ENCODE measurements at places on chromosomes 7 and 10. TPM values are rescaled to one million over a fixed set of nuclear protein-coding genes. Genes with fewer than 3 reads are reported as not detected.

DNA sequence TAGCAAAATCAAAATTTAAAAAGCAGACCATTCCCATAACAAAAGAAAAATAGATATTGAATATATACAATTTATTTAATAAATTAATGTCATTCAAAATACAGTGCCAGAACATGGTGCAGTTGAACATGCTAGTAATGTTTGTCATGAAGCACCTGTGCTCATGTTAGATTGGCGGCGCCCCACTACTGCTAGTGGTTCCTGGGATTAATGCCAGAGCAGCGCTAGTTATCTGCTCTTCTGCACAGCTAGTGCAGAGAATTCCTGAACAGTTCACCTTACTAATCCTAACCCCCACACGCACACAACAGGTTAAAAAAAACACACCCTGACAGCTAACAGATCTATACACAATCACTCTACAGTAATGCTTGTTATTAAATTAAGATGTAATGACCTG lies 23.4 kb downstream of the KBTBD2 start:
- no peak for DNase-seq
- H3K27ac ChIP-seq: no peak overlapping the region
- peaks cover 22% of the 10 kb centered on the region for H3K36me3 ChIP-seq
- peaks cover 9% of the 10 kb centered on the region for H3K4me1 ChIP-seq
- no peak overlapping the region for H3K4me3 ChIP-seq
- H3K27me3 ChIP-seq: no peaks in the 10 kb centered on the region

DNA sequence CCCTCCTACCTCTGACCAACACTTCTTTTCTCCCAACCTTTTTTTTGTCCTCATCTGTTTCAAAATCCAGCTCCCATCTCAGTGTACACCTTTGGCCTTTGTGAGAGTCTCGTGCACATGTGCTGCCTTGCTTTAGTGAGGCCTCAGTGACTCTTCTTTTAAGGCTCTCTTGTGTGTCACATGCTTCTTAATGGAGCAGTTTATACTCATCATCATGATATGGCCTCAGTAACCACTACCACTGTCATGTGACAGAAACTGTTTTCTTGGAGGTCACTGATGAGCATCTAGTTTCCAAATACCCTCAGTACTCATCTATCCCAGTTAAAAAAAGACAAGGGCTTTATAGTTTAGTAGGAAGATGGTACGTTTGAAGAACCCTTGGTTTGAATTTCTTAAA lies 8.1 kb upstream of the ARHGAP22 start:
- no peaks in the 10 kb centered on the region for H3K4me1 ChIP-seq
- H3K27me3 ChIP-seq: no peaks in the 10 kb centered on the region
- no peak overlapping the region for H3K27ac ChIP-seq

DNA sequence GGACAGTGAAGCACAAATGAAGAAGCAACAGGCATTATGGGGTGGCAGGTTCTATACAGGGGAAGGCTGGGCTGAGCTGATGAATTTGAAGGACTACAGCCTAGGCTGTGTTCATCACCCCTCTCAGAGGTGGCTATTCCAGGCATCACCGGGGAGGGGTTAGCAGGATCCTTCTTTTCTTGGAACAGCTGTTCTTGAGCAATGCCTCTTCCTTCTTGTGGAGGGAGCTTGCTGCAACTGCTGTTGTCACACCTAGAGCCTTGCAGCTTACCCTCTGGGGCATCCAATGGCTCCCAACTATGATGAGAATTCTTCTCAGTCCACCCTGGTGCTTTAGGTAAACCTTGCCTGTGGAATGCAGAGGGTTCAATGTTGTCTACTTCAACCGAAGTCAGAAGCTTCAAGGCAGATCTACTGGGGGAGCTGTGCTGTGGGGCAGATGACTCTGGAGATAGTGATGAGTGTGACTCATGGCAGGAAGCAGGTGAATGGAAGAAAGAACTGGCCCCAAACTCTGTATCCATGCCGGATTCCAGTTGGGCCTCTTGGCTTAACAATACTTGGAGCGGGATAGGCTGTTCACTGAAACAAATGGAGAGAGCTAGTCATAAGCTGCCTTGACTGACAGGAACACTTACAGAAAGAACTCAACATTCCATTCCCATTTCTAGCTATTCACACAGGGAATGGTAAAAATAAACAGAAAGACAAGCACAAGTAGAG lies 21.5 kb upstream of the PPP3CB start:
- no peaks in the 10 kb centered on the region for H3K36me3 ChIP-seq
- H3K4me1 ChIP-seq: no peaks in the 10 kb centered on the region
- no peak for DNase-seq
- H3K27ac ChIP-seq: no peak overlapping the region

DNA sequence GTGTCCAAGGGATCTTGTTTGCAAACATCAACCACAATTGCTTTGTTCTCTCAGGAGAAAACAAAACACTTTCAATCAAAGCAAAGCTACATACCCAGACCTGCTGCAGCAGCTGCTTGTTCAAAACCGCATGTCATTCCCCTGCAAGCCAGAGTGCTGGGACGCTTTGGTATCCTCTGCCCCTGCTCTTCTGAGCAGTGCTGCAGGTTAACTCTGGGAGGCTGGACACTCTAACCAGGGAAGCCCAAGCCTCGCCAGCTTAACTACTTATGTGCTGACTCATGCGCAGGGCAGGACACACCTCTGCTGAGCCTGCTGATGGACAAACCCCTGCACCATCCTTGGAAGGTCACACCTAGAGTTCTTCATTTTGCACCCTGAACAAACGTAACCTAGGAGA lies 28.2 kb upstream of the ASAH2 start:
- no peak overlapping the region for H3K27ac ChIP-seq
- H3K4me3 ChIP-seq: no peak overlapping the region
- H3K27me3 ChIP-seq: no peaks in the 10 kb centered on the region
- no peaks in the 10 kb centered on the region for H3K36me3 ChIP-seq
- DNase-seq: no peak

DNA sequence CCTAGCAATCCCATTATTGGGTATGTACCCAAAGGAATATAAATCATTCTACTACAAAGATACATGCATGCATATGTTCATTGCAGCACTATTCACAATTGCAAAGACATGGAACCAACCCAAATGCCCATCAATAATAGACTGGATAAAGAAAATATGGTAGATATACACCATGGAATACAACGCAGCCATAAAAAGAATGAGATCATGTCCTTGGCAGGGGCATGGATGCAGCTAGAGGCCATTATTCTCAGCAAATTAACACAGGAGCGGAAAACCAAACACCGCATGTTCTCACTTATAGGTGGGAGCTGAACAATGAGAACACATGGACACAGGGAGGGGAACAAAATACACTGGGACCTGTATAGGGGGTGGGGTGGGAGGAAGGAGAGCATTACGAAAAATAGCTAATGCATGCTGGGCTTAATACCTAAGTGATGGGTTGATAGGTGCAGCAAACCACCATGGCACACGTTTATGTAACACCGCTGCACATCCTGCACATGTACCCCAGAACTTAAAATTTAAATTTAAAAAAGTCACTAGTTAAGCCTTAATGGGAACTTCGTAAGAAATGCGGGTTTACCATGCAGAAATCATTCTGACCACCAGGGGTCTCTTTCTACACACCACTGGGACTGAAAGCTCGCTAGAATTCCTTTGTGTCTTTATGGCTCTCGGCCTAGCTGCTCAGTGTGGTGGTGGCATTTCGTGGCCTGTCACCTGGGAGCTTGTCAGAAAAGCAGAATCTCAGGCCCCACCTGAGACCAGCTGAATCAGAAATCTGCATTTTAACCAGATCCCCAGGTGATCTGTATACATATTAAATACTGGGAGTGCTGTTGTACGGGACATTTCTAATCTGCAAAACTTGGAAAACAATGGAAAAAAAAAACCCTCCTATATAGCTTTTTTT lies 9.5 kb downstream of the ANKRD1 start:
- H3K27ac ChIP-seq: no peak overlapping the region
- no peaks in the 10 kb centered on the region for H3K27me3 ChIP-seq
- H3K36me3 ChIP-seq: no peaks in the 10 kb centered on the region
- no peak for DNase-seq
- H3K4me3 ChIP-seq: no peak overlapping the region

DNA sequence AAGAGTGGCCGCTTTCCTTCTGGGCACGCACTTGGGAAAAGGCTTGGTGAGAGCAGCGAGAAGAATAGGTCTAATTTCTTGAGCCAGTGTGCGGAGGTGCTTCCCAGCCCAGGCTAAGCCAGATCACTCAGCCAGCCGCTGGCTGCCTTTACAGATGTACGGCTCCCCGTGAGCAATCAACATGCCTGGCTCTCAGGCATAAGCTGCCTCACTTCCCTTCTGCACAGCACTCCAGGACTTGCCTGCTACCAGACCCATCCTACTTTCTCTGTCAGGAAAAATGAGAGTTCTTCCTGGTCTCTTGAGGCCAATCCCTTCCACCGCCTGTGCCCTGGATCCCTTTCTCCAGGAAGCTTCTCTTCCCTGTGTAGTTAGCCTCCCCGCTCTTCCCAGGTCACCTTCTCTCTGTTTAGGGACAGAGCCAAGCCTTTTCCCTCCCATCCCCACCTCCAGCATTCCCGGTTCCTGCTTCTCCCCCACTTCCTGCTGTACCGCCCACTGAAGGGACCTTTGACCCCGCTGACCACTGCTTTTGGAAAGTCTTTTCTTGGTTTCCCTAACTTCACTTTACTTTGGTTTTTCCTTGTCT lies 1.1 kb upstream of the ACTR3C start:
- no peaks in the 10 kb centered on the region for H3K27me3 ChIP-seq
- DNase-seq: no peak
- H3K4me1 ChIP-seq: peaks cover 35% of the 10 kb centered on the region
- peak overlapping the region; percentile 86 for H3K4me3 ChIP-seq

- H3K27me3 ChIP-seq: no peaks in the 10 kb centered on the region
- no peak for DNase-seq
- peaks cover 5% of the 10 kb centered on the region for H3K4me1 ChIP-seq
Measured at GRCh38 chr7:112882511-112882910, 92.3 kb upstream of the TMEM168 start.

- no peaks in the 10 kb centered on the region for H3K4me1 ChIP-seq
- H3K27me3 ChIP-seq: no peaks in the 10 kb centered on the region
- no peak overlapping the region for H3K4me3 ChIP-seq
- no peak overlapping the region for H3K27ac ChIP-seq
- DNase-seq: no peak
- H3K36me3 ChIP-seq: no peaks in the 10 kb centered on the region
Measured at GRCh38 chr7:3453398-3453797, 152.3 kb downstream of the SDK1 start.

DNA sequence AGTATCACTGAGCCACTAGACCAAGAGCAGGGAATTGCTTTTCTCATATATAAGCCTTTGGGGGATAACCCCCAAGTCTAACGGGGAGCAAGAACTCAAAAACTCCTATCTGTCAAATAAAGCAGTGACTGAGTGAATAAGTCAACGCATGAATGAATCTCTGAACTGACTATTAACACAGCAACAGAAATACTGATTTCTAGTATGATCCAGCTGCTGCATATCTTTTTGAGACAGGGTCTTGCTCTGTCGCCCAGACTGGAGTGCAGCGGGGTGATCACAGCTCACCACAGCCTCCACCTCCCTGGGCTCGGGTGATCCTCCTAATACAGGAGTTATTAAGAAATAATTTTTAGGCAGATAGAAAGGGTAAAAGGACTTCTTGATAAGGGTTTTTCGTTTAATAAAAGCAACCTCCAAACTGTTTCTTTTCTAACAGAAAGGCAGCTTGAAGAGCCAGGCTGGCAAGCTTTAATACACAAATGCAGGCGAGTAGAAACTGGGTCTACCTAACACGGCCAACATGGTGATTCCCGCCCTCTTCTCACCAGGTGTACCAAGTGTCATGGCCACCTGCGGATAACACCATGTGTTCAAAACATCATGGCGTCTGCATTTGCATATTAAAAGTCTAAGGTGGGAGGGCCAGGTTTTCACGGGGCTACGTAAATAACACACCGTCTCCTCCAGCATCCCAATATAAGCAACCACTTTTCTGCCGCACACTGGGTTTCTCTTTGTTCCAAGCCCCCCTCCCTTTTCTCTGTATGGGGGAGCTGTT lies 631.9 kb downstream of the PARD3 start:
- H3K27me3 ChIP-seq: no peaks in the 10 kb centered on the region
- H3K27ac ChIP-seq: no peak overlapping the region

DNA sequence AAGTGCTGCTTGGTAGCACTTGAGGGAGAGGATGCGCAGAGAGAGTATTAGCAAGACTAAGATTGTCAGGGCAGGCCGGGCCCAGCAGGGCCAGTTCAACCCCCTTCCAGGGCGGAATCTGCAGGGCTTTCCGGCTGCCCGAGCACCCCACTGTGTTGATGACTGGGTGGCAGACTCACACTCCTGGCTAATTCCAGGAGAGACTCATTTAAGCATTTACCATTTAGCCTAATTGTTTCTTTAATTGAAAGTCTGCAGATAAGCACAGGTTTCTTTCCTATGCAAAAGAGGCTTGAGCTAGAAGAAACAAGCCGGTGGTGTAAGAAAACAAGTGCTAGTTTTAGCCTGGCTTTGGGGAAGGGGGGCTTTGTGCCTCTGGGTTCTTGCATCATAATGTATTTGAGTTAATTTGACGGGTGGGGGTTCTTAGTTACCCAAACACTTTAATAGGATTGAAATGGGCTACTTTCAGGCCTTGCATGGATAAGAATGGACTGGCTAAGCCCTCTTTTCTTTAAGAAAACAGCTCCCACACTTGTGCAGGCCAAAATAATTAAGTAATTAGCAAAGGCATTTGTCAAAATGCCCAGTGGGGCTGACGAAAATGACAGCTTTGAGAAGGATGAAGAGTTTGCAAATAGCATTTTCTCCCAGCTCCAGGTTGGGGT lies 201.3 kb downstream of the MYOF start:
- no peak overlapping the region for H3K27ac ChIP-seq
- no peaks in the 10 kb centered on the region for H3K4me1 ChIP-seq
- no peaks in the 10 kb centered on the region for H3K36me3 ChIP-seq

GRCh38 chr10:24872790-24873182 lies 79.6 kb downstream of the PRTFDC1 start:
- no peak for DNase-seq
- no peaks in the 10 kb centered on the region for H3K27me3 ChIP-seq

ERVW-1 gene
- total RNA-seq: not detected

CCT6A gene
- total RNA-seq: 82.0 TPM

LAMB1 gene
- total RNA-seq: 152 TPM

PHYHIPL gene
- total RNA-seq: 2.0 TPM

EBLN1 gene
- not detected for total RNA-seq

OPN1SW gene
- total RNA-seq: not detected

CYP26C1 gene
- total RNA-seq: not detected

UPK3B gene
- total RNA-seq: 2.7 TPM

MINPP1 gene
- 12.5 TPM for total RNA-seq

Measured in vagina (tissue), 2 donors.